Thymus (tissue), 14 donors: ENCODE measurements at places on chromosomes 5 and 9.

- no peak for DNase-seq
Measured at GRCh38 chr5:17221843-17222636, 4.6 kb downstream of the BASP1 start.

GRCh38 chr5:109826-110225, 17.9 kb downstream of the PLEKHG4B start:
- no peak for DNase-seq

- no peak for DNase-seq
Measured at GRCh38 chr5:71596169-71596568, 9.0 kb downstream of the MCCC2 start.

GRCh38 chr5:152711801-152712388, 306.8 kb upstream of the NMUR2 start:
- no peak for DNase-seq

GRCh38 chr5:103394676-103395075, 136.1 kb downstream of the MACIR start:
- DNase-seq: no peak

DNA sequence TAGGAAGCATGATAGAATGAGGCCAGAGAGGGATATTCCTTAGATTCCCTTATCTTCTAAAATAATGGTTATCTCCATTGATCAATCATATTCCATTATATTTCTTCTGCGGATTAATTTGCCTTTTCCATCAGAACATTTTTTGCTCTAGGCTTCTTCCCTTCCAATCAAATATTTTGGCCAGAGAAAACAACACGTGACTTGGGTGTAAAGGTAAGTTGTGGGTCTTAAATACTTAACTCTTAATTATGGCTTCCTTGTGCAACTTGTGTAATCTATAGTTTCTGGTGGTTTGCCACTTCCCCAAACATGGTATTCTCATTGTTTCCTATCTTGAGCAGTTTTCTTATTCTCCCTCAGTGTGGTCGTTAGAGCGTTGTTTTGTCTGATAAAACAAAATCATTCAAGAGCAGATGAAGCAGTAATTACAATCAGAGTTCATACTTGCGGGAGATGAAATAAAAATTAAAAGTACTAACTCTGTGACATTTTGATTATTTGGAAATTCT, 889.3 kb downstream of the MAT2B start:
- no peak for DNase-seq

DNA sequence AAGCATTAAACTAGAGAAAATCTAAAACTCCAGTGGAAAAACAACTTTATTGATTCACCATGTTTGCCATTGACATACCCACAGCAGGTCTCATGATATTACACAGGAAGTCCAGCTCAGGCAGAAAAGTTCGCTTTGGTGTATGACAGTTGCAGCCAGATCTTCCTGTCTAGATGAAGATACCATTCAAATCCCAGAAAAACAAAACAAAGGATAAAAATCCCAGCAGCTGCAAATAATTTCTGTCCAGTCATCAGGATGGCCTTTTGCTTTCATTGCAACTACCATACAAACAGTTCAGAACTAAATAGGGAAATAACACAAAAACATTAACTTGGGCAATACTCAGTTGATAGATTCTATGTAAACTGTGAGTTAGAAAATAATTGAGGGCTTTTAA, 136.0 kb upstream of the NREP start:
- DNase-seq: no peak

GRCh38 chr9:74281674-74282073, 215.5 kb upstream of the RORB start:
- no peak for DNase-seq

DNA sequence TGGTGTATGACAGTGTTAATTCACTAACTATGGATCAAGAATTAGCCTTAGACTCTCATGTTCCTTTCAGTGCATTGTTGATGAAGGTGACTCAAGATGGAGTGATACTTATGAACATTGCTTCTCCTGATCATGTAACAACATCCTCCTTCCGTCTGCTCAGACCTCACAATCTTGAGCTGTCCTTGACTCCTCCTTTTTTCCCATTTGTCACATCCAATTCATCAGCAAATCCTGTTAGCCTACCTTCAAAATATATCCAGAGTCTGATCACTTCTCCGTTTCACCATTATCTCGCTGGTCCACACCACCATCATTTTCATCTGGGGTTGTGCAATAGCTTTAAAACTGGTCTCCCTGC, 9.2 kb upstream of the SEMA6A start:
- no peak for DNase-seq

DNA sequence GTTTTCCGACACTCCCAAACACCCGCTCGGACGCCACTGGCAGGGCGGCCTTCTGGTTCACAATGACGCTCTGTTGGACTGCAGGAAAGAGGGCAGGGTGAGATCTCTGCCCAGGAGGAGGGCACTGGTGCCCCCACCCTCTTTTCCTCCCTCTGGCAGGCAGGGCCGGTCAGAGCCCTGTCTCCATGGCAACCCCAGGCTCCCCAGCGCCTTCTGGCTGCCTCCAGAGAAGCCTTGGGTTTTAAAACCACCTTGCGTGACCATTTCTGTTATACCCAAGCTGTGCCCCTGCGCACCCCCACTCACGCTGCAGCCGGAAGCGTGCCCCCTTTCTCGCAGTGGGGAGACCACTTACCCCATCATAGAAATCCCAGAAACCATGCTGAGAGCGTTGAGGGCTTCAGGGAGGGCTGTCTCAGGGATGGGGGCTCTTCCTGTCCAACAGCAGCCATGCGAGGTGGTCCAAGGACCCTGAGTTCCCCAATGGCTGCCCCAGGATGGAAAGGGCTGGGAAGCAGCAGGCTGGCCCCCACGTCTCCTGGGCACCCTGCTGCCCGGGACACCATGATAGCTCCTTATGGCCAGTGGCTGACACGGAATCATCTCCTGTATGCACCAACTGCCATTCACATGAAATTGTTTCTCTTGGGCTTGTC, 7.3 kb downstream of the C9orf50 start:
- no peak for DNase-seq

DNA sequence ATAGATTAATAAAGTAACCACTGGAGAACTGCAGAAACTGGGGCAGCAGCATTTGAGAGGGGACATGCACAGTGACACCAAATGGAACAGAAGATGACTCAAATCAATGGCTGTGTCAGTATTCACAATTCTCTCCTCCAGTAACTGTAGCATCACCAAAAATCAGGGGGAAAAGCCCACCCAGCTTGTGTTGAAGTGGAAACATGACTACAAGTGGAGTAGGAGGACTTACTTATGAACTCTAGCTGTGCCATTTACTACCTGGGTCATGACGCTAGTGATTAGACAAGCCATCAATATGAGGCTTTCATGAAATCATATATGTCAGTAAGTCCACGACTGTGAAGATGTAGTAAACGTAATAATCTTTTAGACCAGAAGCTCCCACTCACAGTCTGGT, 199.8 kb upstream of the PTGER4 start:
- DNase-seq: no peak

GRCh38 chr5:14727928-14728458, 63.5 kb downstream of the OTULIN start:
- DNase-seq: no peak

- DNase-seq: no peak
Measured at GRCh38 chr5:172904643-172905345, 54.4 kb upstream of the RPL26L1 start.

DNA sequence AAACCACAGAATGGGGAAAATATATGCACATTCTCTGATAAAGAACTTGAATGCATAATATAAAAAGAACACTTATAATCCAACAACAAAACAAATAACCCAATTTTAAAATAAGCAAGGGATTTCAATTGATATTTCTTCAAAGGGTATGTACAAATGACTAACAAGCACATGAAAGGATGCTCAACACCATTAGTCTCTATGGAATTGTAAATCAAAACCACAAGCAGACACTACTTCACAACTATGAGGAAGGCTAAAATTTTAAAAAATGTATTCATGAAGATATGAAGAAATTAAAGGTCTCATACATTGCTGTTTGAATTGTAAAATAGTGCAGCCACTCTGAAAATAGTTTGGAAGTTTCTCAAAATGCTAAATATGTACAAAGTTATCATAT, 78.9 kb upstream of the GAS1 start:
- DNase-seq: no peak

- no peak for DNase-seq
Measured at GRCh38 chr9:7223981-7224380, 466.2 kb downstream of the KDM4C start.

DNA sequence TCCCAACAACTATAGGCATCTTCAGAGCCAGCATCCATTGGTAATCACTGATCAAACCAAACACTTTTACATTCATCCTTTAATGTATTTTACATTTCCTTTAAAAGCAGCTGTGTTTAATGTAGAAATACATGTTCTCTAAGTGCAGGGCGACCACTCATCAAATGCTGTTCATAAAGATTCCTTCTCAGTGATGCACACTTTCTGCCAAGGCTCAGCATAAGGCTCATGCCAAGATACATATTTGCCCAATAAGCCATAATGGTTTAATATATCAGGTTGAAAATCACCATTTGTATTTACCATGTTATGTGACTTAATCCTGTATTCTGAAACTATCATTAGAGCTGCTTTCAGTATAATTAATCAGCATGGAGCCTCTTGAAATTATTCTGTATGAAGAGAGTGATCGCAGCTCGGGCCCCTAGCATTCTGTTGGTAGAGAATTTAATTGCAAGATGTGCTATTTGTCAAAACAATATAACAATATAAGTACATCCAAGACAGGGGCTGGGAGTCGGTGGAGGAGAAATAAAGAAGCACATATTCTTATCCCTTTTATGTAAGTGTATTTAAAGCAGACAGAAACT, 267.5 kb downstream of the EBF1 start:
- no peak for DNase-seq

DNA sequence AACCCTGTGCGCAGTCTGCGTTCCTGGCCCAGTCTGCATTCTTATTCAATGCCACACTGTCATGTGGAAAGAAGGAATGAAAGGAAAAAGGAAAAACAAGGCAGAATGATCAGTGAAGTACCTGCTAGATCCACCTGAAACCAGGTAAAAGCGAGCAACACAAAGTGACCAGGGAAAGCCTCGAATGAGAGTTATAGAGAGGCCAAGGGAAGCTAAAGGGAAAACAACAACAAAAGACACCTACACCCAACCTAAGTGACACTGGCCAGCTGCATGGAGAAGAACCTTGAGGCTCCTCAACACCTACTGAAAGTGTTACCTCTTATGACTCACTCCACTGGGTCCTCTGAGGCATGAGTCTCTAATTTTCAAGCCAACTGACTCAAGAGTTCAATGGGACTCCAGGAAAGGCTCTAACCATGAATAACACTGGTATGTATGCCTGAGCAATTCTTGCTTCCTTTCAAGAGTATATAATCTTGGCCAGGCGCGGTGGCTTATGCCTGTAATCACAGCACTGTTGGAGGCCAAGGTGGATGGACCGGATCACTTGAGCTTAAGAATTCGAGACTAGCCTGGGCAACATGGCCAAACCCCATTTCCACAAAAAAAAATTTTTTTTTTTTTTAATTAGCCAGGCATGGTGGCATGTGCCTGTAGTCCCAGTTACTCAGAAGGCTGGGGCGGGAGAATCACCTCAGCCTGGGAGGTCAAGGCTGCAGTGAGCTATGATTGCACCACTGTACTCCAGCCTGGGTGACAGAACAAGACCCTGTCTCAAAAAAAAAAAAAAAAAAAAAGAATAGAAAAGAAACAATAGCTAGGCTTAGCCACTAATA, 29.0 kb downstream of the MTMR12 start:
- no peak for DNase-seq

- peak; percentile 89 for DNase-seq
Measured at GRCh38 chr9:128902351-128903078, 18.3 kb upstream of the PHYHD1 start.

DNA sequence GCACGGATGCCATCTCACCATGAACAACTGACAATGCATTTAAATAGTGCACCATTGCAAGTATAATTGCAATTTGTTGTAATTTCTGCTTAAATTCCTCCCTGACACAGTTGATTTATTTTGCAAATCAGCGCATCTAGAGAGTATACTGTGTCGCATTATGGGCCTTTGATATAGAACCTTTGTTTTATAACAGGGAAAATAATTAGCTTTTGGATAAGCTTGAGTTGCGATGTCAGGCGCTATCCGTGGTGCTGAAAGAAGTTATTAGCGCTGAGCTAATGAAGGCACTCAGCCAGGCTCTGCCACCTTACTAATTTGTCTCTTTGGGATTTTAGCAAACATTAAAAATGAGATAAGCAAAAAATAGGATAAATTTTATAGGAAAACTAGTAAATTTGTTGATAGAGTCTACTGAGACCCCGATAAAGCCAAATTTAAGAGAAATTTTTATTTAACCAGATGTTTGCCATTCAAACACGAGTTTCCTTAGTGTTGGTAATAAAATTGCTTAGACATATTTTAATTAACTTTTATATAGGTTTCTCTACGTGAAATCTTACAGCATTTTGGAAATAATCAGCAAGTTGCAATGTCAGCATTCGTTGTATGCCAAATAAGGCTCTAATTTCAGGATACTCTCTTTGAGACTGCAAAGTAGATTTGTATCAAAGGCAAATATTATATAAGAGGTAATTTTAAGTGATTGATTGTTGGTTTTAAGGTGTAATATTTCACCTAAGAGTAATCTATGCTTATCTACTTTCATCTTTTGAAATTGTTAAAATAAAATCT, 355.5 kb downstream of the TLR4 start:
- no peak for DNase-seq

- no peak for DNase-seq
Measured at GRCh38 chr9:114314256-114314867, 8.5 kb upstream of the ORM1 start.

DNA sequence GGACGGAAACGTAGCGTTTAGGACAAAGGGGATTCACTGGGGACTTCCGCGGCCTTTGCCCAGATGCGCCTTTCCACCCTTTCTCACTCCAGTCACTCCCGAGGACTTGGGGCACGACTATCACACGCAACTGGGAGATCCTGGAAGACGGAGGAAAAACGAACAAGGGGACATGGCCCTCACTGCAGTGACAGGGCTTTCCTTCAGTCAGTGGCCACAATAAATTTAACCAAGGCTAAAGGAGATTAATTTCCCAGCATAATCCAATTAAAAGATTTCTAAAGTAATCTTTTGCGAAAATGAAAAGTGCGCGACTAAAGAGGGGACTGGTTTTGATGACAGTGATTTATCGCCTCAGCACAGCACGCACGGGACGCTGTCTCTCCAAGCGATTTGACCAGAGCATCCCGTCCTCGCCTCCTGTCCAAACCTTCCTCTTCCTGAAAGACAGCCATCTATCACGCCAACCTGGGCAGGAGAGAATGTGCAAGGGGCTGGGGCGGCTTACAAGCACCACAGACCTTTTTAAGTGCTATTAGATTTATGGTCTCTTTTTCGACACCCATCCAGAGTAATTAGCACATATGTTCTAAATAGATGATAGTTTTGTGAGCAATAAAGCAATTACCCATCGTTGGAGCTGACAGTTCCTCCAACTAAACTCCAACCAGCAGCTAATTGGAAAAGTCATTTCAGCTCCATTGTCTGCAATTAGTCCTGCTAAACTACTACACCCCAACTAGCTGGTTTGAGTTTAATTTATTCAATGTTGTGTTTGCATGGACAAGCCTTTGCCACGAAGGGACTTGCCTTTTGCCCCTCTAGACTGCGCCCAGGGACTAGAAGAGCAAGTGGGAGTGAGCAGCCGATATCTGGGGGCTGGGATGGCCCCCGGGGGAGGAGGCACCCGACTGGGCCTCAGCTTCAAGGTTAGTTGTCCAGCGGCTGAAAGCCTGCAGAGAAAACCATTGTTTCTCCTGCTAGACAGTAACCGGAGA, 7.4 kb downstream of the NR2F1-AS1 start:
- no peak for DNase-seq

- DNase-seq: no peak
Measured at GRCh38 chr5:56961746-56962145, 9.8 kb upstream of the MIER3 start.

GRCh38 chr5:14779975-14780374, 91.6 kb downstream of the ANKH start:
- no peak for DNase-seq
